ENCODE measurements at places on chromosomes 1 and 21. TPM values are rescaled to one million over a fixed set of nuclear protein-coding genes. Genes with fewer than 3 reads are reported as not detected.
A peak's percentile ranks its signal among the peaks of the same experiment; 100 is the strongest.

GRCh38 chr1:233904633-233905415, at the start of gene SLC35F3:
TSS of gene SLC35F3 (plus strand) at chr1:233904676.
- DNase-seq, result no peak

DNA sequence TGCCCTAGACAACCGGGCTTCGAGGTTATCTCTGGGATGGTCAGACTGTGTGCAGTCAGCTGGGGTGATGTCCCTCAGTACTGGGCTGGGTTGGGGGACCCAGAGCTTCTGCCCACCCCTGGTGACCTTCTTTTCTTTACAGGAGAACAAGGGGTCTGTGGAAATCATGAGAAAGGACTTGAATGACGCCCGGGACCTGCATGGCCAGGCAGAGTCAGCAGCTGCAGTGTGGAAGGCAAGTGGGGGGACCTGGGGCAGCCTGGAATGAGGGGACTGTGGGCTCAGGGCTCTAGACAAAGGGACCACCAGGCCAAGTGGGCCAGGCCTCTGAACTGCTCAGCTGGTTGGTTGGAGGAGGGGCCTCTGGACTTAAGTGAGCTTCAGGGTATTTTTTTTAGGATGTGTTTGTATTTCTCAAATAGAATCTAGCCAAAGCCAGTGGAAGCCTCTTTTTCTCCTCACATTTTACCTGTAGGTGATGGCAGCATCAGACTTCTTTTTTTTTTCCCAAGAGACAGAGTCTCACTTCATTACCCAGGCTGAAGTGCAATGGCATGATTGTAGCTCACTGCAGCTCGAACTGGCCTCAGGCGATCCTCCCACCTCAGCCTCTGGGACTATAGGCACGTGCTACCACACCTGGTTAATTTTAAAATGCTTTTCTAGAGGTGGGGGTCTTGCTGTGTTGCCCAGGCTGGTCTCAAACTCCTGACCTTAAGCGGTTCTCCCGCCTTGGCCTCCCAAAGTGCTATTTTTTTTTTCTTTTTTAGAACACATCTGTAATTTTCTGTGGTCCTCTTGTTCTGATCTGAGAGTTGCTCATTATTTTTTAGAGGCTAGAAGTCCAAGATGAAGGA, 1.9 kb downstream of the RNF187 start:
- no peak for DNase-seq

GRCh38 chr1:65176591-65176990, 28.6 kb downstream of the AK4 start:
- DNase-seq, result no peak

DNA sequence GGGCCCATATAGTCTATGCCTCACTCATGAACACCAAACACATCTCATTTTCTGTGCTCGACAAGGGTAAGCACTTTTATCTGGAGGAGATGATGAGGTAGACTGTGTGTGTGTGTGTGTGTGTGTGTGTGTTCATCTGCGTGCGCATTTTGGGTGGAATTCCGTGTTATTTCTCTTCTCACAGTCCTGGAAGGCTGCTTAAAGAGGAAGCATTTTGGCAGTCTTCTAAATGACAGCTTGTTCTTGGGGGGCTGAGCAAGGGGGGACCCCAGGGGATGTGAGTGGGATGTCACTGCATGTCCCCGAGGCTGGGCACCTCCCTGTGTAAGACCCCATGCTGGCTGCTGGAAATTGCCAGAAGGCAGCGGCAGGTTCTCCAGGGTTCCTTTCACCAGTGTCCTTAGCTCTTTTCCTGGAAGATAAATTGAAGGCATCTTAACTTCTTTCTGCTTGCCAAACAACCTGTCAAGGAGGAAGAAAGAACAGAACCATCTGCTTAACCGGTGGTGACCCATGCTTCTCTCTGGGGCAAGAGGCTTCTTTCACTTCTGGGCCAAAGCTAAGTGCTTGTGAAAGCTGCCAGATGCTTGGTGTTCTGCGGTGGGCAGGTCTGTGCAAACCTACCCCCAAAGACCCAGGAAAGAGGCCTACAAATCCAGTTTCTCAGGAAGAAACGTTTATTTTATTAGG, 9.9 kb upstream of the RD3 start:
- DNase-seq, result no peak

The NFASC gene
- 1.1 TPM for polyA plus RNA-seq

DNA sequence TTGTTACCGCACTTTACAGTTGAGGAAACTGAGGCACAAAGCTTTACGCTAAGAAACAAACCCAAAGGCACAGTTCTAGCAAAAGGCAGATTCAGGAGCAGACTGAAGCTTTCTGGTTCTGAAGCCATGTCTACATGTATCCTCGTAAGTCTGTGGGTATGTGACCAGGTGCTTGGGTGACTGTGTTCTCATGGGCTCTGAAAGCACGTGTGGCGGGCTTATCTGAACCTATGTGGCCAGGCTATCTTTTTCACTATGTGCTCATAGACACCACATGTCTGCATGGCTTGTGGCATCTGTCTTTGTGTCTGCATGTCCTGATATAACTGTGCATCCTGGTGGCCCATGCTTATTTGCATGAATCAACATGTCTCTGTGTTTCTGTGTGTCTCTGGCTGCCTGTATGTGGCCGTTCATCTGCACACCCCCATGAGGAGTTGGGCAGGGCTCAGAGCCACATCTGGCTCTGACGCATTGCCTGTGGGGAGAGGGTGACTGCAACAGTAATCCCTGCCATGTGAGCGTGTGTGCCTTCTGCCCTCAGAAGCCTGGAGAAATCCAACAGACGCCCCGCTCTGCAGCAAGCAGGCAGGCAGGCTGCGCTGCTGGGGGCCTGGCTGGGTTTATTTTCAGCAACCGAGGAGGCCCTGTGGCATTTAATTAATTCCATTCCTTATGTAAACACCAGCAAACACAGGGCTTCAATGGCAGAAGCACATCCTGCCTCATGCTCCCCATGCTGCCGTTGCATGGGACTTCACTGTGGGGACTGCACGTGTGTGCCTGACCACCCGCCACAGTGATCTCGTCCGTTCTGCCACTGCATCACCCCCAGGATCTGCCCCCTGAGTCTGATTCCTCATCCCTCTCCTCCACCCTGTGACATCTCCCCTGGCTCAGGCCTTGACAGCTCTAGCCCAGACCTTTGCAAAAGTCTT, 115.4 kb downstream of the TRABD2B start:
- DNase-seq, result no peak

- DNase-seq, result peak; percentile 8
These were observed 147.2 kb downstream of the CHD1L start for GRCh38 chr1:147389532-147390184.

GRCh38 chr1:32032275-32032615, 18.6 kb downstream of the KHDRBS1 start:
- DNase-seq, result no peak

The CENPF gene
- polyA plus RNA-seq, result 27.5 TPM

DNA sequence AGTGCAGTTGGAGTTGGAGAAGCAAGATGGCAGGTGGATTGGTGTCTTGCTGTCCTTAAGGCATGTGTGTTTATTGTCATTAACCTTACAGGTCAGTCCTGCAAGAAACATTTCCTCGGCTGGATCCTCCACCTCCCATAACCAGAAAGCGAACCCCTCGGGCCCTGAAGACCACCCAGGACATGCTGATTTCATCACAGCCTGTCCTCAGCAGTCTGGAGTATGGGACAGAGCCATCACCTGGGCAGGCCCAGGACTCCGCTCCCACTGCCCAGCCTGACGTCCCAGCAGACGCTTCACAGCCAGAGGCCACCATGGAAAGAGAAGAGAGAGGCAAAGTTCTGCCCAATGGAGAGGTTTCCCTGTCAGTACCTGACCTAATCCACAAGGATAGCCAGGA, 1.6 kb downstream of the C1orf226 start:
- no peak for DNase-seq

DNA sequence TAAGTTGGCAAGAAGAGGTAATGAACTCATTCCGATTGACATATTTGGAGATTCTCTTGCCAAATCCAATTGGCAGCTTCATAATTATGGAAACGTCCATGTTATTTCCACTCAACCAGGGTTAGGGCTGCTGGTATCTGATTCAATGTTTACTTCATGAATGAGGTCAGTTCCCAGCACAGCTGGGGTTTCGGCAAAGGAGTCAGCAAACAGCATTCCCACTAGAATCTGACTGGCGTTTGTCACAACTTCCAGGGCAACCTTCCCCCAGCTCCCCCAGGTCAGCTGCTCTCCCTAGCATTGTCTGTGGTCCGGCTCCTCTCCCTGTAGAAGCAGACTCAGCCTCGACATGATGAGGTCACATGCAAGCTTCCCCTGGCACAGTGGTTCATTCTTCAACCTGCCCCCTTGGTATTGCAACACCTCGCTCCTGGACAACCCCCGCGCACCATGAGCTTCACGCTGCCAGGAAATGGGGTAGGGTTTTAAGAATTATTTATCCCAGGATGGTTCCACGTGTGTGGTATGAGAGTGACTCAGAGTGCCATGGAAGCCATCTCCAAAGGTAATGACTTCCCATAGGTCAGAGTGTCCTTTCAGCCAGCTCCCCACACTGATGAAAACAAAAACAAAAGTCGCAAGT, 100.7 kb upstream of the SLC25A33 start:
- no peak for DNase-seq

DNA sequence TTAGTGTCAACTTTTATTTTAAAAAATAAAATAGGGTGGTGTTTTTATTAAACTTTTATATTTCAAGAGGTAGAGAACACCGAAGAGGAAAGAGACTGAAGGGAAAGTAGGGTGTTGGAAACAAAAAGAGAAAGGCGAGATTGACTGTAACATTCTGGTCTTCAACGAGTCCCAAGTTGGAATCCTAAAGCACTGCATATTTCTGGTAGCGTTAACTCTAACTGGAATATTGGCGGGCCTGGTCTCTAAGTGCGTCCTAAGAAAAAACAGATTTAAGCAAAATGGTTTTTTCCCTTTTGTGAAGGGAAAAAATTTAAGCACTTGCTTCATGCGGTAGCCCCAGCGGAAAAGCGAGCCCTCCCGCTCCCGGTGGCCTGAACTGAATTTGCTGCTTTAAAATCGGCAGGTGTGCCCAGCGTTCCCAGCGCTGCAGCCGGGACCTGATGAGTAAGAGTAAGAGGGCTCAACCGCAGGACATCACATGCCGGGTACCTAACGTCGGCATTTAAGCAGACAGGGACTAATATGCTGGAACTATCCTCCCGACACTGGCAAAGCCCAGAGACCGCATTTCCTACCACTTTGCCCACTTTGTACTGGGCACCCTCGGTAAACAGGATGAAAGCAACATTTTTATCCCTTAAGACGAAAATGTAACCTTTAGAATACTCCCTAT, 30.5 kb upstream of the NFIA start:
- DNase-seq, result no peak

DNA sequence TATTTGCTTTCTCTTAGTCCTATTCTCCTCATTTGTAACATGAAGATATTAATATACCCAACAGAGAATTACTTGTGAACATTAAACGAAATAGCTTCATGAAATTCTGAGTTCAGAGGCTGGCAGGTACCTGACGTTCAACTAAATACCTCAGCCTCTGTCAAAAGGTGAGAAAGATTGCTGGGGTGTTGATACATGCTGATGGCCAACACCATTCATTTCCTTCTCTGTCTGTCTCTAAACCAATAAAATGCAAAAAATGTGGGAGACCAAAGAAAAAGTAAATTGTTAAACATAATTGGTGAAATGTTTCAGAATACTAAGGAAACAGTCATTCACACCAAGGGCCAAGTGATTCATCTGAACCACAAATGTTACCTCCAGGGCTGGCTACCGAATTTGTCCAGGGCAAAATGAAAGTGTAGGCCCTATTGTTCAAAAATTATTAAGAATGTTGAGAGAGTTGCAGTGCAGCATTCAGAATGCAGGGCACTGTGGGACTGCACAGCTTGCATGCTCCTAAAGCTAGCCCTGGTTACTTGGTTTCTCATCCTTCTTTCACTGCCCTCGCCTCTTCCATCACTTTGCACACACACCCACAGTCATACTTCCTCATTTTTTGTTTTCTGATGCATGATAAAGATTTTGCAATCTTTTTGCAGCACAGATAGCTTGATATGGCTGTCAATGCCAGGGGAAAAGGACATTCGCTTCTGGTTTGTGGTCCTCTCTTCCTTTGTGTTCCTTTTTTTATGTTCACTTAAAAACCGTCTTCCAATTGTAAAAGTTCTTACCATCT, 414.3 kb upstream of the NR5A2 start:
- DNase-seq, result no peak

DNA sequence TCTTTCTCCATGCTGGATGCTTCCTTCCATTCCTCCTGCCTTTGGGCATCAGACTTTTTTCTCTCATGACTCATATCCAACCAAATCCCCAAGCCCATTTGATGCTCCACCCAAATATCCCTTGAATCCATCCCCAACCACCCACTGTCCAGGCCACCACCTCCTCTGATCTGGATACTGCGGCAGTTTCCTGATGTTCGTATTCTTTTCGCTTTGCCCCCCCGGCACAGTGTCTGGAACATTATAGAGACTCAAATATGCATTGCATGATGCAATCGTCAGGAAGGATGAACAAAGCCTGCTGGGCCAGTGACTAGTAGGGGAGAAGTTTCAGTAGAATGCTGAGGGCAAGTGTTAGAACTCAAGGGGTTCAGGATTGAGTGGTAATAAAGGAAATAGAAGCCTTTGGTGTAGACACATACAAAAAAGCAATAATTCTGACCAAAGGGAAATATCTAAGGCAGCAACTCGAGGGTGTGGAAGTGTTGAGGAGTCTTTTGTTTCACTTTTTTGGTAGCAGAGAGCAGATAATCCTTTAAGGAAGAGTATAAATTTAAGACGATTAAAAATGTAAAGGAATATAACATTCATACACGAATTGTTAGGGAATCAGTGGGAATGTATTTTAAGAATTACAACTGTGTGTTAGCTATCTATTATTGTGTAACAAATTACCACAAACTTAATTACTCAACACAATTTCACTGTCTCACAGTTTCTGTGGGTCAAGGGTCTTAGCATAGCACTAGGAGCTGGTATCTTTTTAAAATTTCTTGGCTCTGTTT, 7.5 kb downstream of the S100A11 start:
- DNase-seq, result no peak

The MACF1 gene
- 263 TPM for polyA plus RNA-seq

DNA sequence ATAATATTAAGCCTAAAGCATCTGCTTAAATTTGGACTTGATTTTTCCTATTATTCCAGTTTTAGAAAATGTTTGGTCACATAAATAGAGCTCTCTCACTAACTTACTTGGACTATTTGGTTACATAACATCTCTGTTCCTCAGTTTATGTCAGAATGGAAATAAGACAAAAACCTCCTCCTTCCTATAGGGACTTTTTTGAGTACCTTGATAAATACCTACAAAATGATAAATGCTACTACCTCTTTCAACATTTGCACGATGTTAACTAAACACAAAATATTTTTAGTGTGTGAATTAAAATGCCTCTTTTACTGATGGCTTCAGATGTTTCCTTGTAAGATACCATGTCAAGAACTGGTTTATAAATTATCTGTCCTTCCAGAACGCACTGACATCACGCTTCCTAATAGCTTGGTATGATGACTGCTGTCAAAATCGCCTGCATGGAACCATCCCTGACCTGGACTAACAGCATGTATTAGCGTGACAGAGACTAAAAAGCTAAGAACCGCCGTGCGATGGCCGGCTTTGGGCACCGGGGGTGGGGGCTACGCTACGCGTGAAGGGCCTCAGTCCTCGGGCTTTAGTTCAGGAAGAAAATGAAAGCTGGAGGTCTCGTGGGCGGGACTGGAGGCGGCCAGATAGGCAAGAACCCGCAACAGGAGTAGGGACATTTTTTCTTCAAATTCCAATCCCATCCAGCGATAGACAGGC, 133.2 kb upstream of the BARHL2 start:
- no peak for DNase-seq

GRCh38 chr1:230031131-230031530, 35.9 kb upstream of the GALNT2 start:
- DNase-seq, result no peak

The IL20 gene
- polyA plus RNA-seq, result not detected

GRCh38 chr1:176118985-176119384, 88.1 kb downstream of the COP1 start:
- DNase-seq, result no peak

- DNase-seq, result no peak
These were observed 61.0 kb downstream of the TIAM1 start for GRCh38 chr21:31283025-31283424.
